Fibroblast of upper back skin (primary cell): ENCODE measurements at places on chromosomes 11 and 22.

DNA sequence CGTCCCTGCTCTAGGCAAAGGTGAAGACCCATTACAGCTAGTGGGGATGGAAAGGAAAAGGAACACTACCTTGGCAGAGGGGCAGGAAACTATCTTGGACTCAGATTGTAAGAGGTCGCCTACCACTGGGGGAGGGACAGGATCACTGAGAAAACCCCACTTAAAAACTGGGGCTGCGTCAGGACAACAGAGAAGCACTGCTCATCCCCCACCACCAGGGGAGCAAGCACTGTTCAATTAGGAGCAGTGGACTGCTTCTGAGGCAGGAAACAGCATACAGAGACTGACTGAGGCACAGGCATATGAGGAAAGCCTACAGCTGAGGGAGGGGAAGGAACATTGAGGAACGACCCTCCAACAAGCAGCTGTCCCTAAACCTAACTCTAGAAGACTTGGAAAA lies 20.8 kb upstream of the DLAT start:
- no peak for DNase-seq

DNA sequence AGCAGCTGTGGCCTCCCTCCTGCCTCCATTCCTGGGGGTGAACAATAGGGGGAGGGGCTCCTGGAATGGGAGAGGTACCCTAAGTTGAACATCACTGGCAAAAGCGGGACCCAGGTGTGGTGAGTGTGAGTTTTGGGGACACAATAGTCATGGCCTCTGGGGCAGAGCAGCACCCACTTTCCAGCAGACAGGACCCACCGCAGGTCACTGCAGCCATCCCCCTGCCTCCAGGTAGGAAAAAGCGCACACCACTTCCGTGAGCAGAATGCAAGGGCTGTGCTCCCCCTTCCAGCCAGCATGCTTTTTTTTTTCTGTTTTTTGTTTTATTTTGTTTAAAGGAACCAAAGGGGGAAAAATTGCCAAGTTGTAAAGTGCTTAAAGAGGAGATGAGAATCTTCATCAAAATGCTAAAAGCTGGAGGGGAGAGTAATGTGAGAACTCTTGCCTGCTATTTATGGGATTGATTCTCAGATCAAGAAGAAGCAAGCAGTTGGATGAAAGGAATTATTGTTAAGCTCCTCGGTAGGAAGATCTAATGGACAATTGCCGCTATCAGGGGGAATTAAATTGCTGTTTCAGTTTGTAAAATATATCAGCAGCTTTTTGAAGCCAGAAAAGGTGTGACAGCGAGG lies 152.9 kb downstream of the FEZ1 start:
- DNase-seq, result no peak

GRCh38 chr11:129208863-129209262 lies 16.7 kb upstream of the ARHGAP32 start:
- DNase-seq, result peak; percentile 34

- peak; percentile 82 for DNase-seq
Measured at GRCh38 chr22:46088541-46089311, 61.6 kb upstream of the PPARA start.

- peak; percentile 61 for DNase-seq
Measured at GRCh38 chr22:37623075-37624016, 14.7 kb downstream of the GGA1 start.
